ENCODE measurements at places on chromosomes 6 and 20.

GRCh38 chr6:157713451-157714152 lies 109.4 kb upstream of the SNX9 start:
- no peak for DNase-seq

- DNase-seq: no peak
These were observed 339.2 kb upstream of the JAG1 start for GRCh38 chr20:11012975-11013374.

- peak; percentile 46 for DNase-seq
These were observed 454 bp downstream of the L3MBTL3 start for GRCh38 chr6:130018744-130019325.

DNA sequence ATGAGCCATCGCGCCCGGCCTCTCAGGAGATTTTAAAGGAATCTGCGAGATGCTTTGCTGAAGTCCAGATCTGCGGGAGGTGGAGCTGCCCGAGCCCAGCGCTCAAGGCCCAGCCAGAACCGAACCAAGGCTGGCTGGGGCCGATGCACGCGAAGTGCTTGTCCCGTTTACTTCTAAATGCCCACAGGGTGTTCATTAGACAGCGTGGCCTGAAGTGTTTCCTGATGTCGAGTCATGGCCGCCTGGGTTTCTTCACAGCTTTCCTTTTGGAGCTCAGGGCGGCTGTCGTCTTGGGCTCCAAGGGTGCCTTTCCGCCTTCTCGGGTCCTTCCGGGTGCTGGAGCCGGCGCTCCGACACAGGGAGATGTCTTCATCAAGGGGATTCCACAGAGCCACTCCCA lies 25.1 kb upstream of the CCR6 start:
- no peak for DNase-seq

DNA sequence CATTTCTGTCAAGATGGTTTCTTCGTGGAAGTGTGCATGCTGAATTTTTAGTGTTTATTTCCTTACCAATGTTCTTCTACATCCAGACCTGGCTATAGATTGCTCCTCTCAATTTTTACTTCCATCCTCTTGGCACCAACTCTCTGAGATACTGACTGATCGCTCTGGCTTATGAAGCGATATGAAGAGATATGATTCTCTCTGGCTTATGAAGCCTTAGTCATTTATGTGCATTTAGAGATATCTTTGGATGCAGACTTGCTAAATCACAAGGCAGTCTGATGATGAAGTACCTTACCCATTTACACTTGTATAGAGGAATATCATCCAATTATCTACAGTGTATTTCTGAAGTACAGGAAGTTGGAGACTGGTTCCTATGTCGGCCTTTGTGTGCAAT lies 295.4 kb upstream of the STXBP5 start:
- DNase-seq: no peak

DNA sequence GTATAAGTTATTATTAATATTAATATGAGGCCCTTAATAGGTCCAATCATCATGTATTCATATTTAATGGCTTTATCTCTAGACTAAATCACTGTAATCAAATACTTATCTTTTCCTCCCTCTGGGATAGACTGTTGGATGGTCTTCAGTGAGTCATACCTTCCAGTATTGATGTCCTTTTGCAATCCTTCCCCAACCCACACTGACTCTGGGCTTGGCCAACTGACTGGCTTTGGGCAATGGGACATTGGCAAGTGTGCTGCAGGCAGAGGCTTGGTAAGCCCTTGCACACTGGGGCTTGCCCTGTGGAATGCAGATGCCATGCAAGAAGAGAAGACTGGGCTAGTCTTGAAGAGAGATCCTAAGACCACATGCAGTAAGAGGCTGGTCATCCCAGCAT lies 136.6 kb downstream of the CCDC170 start:
- DNase-seq: no peak

DNA sequence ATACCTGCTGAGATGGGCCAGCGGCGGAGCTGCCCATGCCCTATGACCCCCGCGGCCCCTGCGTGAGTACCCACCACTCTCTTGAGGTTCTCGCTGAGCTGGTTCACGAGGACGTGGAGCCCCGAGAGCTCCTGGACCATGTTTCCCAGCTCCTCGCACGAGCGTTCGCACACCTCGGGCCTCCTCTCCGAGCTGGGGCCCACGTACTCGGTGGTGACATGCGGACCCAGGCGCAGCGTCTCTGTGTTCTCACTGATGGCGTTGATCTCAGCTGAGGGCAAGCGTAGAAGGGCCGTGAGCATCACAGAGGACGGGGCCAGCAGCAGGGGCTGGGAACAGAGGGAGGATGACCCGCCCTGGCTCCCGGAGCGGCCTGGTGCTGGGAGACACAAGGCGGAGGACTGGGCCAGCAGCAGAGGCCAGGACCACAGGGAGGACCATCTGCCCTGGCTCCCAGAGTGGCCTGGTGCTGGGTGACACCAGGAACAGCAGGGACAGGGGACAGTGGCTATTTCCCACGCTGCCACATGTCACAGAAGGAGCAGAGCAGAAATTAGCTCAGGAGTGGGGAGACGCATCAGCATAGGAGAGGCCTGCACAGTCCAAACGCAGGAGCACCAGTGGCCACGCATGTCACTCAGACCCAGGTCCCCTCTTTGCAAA lies 11.8 kb downstream of the THBS2 start:
- no peak for DNase-seq

GRCh38 chr6:4225161-4225872 lies 89.9 kb upstream of the ECI2 start:
- no peak for DNase-seq

- DNase-seq: no peak
These were observed 152.2 kb downstream of the OPN5 start for GRCh38 chr6:47934023-47934422.

All from CD4-positive, alpha-beta T cell treated with Interleukin-21 for 1 hour (primary cell).